ENCODE measurements at places on chromosomes 16 and 17.

GRCh38 chr17:82267575-82268379 lies 5.7 kb downstream of the CSNK1D start:
- DNase-seq = peak; percentile 68

DNA sequence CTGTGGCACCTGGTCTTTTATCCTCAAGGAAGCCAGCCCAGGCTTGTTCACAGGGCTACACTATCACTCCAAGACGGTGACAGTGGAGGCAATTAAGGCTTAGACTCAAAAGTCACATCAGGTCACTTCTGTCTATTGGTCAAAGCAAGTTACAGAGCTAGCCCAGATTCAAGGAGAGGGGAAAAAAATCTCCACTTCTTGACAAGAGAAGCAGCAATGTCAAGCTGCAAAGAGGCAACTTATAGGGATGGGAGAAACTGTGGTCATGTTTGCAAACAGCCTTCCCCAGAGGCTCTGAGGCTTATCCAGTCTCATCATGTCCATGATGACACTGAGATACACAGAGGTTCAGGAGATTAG lies 31.6 kb downstream of the SERPINF1 start:
- DNase-seq = no peak

- DNase-seq = no peak
Measured at GRCh38 chr17:67276075-67276474, 31.1 kb upstream of the HELZ start.

DNA sequence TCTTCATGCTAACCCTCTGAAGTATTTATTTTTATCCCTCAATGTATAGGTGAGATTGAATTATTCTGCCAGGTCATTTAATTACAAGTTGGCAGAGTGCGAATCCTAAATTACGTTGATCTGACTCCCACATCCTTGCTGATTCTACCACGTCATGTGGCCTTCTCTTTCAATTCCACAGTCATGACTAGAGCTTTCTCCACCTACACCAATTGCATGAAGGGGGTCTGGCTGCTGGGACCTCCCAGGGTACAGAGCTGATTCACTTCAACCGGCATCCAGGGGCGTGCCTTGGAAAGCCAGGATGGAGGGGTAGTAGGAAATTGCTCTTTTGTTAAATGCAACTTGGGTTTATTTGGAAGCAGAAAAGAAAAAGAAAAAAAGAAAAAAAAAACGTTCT lies 41.1 kb upstream of the CDH13 start:
- DNase-seq = no peak

DNA sequence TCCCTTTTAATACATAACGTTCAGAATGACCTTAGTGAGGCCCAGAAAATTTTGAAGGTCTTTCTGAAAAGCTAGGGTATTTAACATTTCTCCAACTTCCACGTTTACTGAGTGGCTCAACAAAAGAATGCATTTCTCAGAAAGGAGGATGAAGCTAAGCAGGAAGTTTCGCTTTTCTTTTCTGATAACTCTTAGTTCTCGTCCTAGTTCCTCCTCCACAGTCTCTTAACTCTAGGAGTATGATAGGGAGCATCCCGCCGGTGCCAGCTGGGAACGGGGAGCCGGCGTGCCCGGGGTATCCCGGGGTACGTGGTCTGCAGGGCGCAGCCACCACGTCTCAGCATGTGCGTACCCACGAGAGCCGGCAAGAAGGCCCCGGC lies 363 bp downstream of the KARS1 start:
- no peak for DNase-seq
